Hippocampal formation (tissue), 2 donors: ENCODE measurements at places on chromosomes 12 and 14.

GRCh38 chr14:32559590-32559989 is 230.5 kb downstream of the AKAP6 start:
- no peak for DNase-seq

- peak; percentile 55 for DNase-seq
Measured at GRCh38 chr14:25042362-25043299, 7.3 kb downstream of the STXBP6 start.

DNA sequence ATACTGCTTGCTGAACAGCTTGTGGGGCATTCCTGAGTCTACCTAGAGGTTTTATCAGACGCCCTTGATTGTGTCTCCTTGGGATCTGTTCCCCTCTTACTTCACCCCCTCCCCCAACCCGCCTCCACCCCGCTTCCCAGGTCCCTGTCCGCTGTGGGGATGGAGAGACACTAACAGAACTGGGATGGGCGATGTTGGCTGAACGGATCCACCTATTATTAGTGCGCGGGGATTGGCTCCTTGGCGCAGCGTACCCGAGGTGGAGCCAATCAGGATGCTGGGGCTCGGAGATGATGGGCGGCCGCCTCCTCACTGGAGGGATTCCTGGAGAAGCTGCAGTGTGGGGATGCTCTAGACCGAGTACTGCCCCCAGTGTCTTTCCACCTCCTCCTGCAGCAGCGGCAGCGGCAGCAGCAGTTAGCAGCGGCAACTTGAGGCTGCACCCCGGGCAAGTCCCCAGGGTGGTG is at the start of gene SYT1:
Gene SYT1, plus strand, starts transcription at position 372 of the 467 bp plus-strand sequence.
- peak; percentile 69 for DNase-seq

- DNase-seq: peak; percentile 49
Measured at GRCh38 chr14:20690848-20691640, 2.5 kb downstream of the ANG start.

DNA sequence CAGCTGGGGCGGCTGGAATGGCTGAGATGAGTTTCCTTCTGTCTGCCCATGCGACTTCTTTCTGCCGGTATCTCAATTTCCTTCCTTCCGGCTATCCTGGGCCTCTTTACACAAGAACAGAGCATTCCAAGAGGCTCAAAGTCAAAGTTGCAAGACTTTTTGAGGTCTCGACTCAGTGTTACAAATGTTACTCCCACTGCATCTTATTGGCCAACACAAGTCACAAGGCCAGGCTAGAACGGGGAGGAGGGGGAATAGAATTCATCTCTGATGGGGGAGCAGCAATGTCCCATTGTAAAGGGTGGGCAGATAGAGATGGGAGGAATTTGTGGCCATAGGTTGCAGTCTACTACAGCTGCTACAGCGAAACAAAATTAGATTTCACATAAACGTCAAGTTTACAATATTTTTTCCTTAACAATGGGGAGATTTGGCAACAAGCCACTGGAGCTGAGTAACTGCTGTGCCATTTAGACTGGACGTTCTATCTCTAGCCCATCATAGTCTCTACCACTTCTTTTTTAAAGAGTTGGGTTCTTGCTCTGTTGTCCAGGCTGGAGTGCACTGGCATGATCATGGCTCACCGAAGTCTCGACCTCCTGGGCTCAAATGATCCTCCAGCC is 9.5 kb upstream of the NYNRIN start:
- DNase-seq: no peak

DNA sequence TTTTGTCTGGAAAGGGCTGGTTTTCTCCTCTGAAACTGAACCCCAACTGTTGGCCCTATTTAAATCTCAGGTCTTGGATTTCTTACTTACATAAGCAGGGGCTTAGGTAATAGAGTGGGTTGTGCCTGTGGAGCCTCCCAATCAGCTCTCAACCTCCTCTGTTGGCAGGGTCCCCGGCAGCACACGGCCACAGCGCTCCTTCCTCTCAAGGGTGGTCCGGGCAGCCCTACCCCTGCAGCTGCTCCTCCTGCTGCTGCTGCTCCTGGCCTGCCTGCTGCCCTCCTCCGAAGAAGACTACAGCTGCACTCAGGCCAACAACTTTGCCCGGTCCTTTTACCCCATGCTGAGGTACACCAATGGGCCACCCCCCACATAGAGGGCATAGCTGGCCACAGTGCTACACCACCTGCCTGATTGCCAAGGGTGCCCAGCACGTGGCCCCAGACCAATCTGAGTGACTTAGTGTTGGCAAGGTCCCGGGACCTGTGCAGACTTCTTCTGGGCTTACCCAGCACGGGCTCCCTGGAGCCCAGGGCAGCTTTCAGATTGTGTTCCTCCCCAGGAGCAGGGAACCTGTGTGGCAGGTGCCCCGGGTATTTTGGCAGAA is 68.9 kb downstream of the ESR2 start:
- no peak for DNase-seq

GRCh38 chr12:112680993-112681392 is 110.6 kb upstream of the RPH3A start:
- no peak for DNase-seq

GRCh38 chr14:89447182-89447944 is 30.3 kb upstream of the FOXN3 start:
- DNase-seq: no peak

GRCh38 chr14:88417594-88417993 is 32.1 kb downstream of the SPATA7 start:
- DNase-seq: no peak

DNA sequence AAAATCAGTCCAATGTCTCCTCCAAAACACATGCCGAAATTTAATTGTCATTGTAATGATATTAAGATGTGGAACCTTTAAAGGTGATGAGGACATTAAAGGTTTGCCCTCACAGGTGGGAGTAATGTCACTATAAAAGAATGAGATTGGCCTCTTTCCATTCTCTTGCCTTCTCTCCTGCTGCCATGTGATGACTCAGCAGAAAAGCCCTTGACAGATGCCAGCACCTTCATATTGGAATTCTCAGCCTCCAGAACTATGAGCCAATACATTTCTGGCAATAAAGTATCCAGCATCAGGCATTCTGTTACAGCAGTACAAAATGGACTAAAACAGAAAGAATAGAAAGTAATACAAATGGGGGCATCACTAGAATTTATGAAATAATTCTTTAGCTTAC is 609.7 kb downstream of the SLC16A7 start:
- DNase-seq: no peak

DNA sequence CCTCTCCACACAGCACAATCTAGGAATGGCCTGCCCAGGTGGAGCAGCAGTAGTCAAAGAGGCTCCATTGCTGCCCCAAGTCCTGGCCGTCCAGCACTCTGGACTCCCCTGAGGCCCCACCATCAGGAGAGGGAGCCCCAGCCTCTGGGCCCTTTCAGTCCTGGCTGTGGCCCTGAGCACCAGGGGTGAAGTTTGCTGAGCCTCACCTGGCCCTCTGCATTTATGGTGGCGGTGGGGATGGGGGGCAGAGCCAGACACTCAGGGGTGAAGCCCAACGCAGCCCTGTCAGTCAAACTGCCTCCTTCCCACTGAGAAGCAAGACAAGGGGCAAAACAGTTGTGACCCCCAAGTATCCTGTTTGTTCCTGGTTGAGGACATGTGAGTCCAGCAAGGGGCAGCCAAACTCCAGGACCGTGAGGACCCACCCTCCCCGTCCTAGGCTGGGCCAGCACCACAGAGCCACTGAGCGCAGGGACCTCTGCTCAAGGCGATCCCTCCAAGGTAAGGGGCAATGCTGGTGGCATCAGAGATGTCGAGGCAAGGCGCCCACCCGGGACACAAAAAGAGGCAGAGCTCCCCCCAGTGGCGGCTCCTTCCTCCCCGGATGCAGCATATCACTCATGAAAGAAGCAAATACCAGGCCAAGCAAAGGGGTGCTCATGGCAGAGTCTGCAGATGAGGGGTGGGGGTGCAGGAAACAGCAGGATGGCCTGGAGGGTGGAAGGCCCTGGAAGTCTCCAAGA is 4.8 kb upstream of the AMN start:
- peak; percentile 16 for DNase-seq

DNA sequence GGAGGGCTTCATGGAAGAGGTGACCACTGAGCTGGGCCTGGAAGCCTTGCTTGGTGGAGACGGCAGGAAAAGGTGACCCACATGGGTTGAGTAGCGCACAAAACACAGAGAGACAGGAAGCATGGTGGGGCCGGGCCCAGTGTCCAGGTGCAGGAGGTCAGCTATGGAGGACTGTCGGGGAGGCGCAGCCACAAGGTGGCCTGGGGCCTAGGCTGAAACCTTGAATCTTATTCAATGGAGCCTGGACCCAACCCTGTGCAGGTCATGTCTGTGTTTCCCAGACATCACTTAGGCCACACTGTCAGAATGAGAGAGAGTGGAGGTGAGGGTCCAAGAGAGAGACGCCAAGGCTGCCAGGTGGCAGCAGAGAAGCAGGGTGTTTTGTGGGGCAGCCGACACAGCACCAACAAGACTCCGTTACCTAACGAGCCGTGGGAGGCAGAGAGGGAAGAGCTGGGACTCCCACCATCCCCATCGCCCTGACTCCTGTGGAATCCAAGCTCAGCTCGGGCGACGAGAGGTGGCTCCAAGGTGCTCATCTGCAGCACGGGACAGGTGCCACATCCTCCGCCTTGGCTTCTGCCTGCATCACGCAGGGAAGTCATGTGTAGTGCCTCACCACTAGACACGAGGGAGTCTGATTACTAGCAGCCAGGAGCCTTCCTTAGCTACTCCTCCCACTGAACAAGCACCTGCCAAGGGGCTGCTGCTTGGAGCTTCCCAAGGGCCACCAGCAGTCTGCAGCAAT is 38.7 kb downstream of the DEGS2 start:
- no peak for DNase-seq

DNA sequence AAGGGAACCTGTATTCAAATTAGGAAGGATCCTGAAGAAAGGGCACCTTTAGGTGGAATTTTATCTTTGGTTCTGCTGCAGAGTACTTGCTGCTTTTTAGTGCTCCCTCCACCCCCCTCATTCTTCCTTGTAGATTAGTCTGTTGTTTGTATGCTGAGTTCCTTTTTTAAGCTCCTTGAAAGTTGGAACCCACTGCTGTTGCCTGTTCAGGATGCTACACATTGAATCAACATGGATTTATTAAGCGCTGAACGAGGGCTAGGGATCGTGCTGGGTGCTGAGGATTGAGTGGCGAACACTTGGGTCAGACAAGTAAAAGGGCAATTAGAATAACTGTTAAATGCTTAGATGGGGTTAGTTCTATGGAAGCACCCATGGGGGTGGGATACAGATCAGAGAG is 884 bp upstream of the AMN1 start:
- DNase-seq: no peak

GRCh38 chr12:28884904-28885679 is 264.0 kb upstream of the FAR2 start:
- no peak for DNase-seq

DNA sequence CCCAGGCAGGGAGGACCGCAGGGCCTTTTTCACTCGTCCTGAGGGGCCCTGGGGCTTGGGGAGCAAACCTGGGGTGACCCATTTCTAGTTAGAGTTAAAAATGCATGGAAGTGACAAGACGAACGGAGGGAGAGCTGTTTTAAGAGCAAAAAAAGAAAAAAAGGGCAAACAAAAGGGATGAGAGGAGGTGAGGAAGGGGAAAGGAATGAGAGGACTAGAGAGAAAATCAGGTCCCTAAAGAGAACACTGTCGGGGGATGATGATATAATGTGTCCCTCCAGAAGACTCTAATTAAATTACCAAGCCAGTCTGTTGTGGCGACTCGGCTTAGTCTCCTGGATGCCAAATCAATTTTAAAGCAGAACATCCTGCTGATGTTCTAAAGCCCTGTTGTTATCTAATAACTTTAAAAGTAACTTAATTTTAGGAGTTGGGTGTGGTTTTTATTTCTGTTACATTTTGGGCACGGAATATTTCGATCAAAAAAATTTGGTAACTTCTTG is 1.1 kb downstream of the ANO6 start:
- no peak for DNase-seq

GRCh38 chr14:38502239-38502638 is 246.3 kb upstream of the CLEC14A start:
- DNase-seq: no peak

GRCh38 chr14:103501921-103502669 is 20.5 kb downstream of the CKB start:
- no peak for DNase-seq

DNA sequence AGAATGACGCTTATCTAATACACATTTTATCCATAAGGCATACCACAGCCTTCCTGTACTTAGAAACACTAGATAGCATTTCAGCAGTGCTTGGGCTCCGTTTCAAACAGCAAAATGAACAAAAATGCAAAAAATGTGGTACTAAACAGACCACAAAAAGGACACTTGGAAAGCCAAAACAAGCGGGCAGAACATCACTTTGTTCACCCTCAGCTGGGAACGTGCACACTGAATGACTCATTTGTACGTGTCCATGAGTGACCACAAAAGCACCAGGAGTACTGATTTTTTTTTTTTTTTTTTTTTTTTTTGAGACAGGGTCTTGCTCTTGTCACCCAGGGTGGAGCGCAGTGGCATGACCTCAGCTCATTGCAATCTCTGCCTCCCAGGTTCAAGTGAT is 8.9 kb upstream of the FOXN3 start:
- DNase-seq: no peak

DNA sequence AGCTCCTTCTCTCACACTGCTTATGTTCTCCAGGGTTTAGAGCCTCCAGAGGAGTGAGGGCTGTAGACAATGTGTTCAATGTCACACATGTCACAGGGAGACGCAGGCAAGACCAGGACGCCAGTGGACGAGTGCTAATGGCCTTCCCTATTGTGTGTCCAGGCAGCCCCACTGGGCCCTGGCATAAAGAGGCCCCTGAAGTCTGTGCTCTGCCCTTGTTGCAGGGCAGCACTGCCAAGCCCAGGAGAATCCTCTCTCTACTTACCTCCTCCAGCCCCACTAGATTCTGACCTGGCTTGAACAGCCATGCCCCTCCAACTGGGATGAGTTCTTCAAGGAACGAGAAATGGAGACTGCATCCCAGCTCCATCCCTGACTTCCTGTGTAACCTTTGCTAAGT is 24.8 kb upstream of the TMEM106C start:
- no peak for DNase-seq

- DNase-seq: no peak
Measured at GRCh38 chr12:89484470-89484869, 40.1 kb downstream of the GALNT4 start.

DNA sequence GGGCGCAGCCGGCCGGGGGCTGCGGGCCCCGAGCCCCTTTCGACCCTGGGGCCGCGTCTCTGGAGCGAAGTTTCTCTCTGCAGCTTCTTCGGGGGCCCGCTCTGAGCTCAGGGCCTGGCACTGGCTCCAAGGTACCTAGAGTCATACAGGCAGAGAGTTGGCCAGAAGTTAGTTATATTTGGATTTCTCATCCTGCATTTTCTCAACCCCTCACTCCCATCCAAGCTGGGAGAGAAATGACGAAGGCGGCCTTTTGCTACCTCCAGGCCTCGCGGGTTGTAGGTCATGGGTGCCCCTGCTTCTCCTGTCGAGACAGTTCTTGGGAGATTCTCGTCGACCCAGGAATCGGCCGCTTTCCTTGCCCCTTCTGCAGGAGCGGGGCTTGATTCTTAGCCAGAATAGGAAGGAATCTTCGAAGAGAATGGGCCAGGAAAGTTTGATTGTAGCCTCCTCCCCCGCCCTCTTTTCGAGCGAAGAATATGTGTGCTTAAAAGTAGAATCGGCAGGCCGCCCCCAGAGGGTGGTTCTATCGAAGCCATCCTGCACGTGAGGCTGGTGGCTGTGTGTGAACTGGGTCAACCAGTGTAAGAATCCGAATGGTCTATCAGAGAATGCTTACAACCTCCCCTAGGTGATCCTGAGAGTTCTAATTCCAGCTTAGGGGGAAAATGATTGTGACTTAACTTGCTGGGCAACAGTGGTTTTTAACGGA is 785 bp downstream of the MLEC start:
- DNase-seq: no peak
